Cardiac septum (tissue), 1 donor: ENCODE measurements at places on chromosomes 3 and 15.

DNA sequence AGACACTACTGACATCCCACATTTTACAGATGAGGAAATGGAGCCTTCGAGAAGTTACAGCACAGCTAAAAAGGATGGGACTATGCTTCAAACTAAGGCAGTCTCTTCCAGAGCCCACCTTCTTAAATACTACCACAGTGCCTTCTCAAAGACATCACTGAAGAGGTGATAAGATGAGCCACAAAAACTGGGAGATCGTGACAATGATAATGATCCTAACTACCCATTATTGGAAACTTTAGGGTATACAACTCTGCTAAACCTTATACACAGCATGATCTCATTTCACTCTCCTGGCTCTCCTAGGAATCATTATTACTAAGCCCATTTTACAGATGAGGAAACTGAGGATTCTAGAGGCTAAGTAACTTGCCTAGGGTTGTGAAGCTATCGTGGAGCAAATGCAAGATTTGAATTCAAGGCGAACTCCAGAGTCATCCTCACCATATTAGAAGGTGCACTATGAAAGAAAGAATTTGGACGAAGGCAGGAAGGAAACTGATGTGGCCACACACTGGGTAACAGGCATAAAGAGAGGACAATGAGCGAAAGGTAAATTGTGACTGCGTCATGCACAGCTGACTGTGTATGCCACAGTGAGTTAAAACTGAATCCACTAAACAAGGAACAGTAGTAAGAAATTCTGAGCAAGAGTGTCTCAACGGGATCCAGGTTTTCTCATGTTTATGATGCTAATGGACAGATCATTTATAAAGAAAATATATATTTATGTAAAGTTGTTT lies 55.4 kb downstream of the SUCLG2 start:
- no peak for DNase-seq

GRCh38 chr3:175224051-175224450 lies 364.9 kb downstream of the NAALADL2 start:
- DNase-seq = no peak

GRCh38 chr3:72265256-72266015 lies 480.5 kb upstream of the PROK2 start:
- no peak for DNase-seq

- no peak for DNase-seq
These were observed 1031.8 kb downstream of the FHIT start for GRCh38 chr3:60219501-60219900.

DNA sequence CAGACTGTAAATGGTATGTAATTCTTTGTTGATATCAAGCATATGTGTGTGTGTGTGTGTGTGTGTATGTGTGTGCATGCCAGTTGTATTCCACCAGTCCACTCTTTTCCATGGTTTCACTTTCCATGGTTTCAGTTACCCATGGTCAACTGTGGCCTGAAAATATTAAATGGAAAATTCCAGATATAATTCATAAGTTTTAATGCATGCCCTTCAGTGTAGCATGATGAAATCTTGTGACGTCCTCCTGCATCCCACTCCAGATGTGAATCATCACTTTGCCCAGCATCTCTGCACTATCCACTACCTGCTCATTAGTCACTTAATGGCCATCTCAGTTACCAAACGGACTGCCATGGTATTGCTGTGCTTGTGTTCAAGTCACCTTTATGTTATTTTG lies 215.9 kb downstream of the GBE1 start:
- DNase-seq = no peak

GRCh38 chr3:51930439-51930838 lies 11.3 kb downstream of the RRP9 start:
- no peak for DNase-seq
